HAP-1 (cell line): ENCODE measurements at places on chromosomes 2 and 18.

- DNase-seq, result no peak
Measured at GRCh38 chr18:13726972-13727331, 479 bp downstream of the RNMT start.

- DNase-seq, result no peak
Measured at GRCh38 chr2:149612122-149612521, 24.5 kb upstream of the MMADHC start.

GRCh38 chr2:8394569-8395359 lies 287.1 kb upstream of the ID2 start:
- DNase-seq, result no peak

DNA sequence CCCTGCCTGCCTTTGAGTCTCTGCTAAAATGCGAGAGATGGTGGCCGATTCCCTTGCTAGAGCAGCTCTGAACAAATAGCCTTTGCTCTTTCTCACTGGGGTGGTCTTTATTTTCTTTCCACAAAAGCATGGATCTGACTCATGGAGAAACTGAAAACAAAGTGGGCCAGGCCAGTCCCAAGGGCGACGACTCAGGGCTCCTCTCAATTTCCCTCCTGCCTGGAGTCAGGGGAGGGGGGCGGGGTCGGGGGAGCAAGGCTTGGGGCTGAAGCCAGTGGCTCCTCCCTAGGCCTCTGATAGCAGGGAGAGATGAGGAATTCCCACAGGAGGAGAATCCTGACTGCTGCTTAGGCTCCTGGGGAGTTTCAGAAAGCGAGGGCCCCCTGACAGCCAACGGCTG lies 17.1 kb upstream of the IL1R2 start:
- DNase-seq, result no peak

- no peak for DNase-seq
Measured at GRCh38 chr2:240836781-240837467, 16.9 kb upstream of the KIF1A start.
